Thyroid gland (tissue), 4 donors: ENCODE measurements at places on chromosomes 6 and 20. TPM values are rescaled to one million over a fixed set of nuclear protein-coding genes. Genes with fewer than 3 reads are reported as not detected.

GRCh38 chr6:47252633-47253032, 57.1 kb downstream of the TNFRSF21 start:
- H3K36me3 ChIP-seq, result no peaks in the 10 kb centered on the region
- DNase-seq, result no peak
- H3K27me3 ChIP-seq, result no peaks in the 10 kb centered on the region
- peaks cover under 1% of the 10 kb centered on the region for H3K4me1 ChIP-seq
- H3K4me3 ChIP-seq, result no peak overlapping the region
- no peak overlapping the region for H3K27ac ChIP-seq

The CDS2 gene
- 35.9 TPM for total RNA-seq

GRCh38 chr6:42163981-42164380, 9.2 kb upstream of the GUCA1A start:
- H3K27ac ChIP-seq, result peak overlapping the region; percentile 36
- no peak overlapping the region for H3K4me3 ChIP-seq
- H3K4me1 ChIP-seq, result peaks cover 10% of the 10 kb centered on the region
- no peaks in the 10 kb centered on the region for H3K36me3 ChIP-seq

- no peak overlapping the region for H3K4me3 ChIP-seq
- no peaks in the 10 kb centered on the region for H3K36me3 ChIP-seq
- H3K27me3 ChIP-seq, result no peaks in the 10 kb centered on the region
Observed at GRCh38 chr6:164039954-164040375, 625.4 kb downstream of the QKI start.

- no peaks in the 10 kb centered on the region for H3K27me3 ChIP-seq
- no peaks in the 10 kb centered on the region for H3K4me1 ChIP-seq
- no peak for DNase-seq
- H3K27ac ChIP-seq, result no peak overlapping the region
- no peaks in the 10 kb centered on the region for H3K36me3 ChIP-seq
Observed at GRCh38 chr6:49743429-49743828, 759 bp downstream of the CRISP3 start.

The CBFA2T2 gene
- total RNA-seq, result 34.5 TPM

DNA sequence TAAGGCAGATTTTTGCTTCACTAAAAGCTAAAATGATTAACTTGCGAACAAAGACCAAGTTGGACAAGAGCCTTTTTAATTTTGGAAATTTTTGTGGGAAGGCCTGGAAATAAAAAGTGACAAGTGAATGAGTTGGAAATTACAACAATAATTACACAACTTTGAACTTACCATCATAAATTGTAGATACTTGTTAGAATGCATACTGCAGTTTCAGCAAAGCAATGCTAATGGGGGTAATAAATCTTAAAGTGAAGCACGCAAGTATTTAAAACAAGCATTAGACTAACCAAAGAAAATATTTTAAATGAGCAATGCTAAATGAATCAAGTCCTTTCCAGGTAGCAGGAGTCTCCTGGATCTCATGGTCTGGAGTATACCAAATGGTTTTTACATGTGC, 83.2 kb upstream of the EYA4 start:
- no peak overlapping the region for H3K4me3 ChIP-seq
- H3K36me3 ChIP-seq, result no peaks in the 10 kb centered on the region
- no peaks in the 10 kb centered on the region for H3K27me3 ChIP-seq
- H3K4me1 ChIP-seq, result no peaks in the 10 kb centered on the region
